ENCODE measurements at places on chromosomes 7 and 10.

GRCh38 chr7:38506004-38506403, 125.2 kb downstream of the AMPH start:
- no peak for DNase-seq

- no peak for DNase-seq
Observed at GRCh38 chr10:110498982-110499795, 1.5 kb downstream of the DUSP5 start.

GRCh38 chr7:101720324-101720723, 91.2 kb upstream of the MYL10 start:
- DNase-seq: no peak

GRCh38 chr10:102585026-102585425, 59.3 kb upstream of the TRIM8 start:
- no peak for DNase-seq

DNA sequence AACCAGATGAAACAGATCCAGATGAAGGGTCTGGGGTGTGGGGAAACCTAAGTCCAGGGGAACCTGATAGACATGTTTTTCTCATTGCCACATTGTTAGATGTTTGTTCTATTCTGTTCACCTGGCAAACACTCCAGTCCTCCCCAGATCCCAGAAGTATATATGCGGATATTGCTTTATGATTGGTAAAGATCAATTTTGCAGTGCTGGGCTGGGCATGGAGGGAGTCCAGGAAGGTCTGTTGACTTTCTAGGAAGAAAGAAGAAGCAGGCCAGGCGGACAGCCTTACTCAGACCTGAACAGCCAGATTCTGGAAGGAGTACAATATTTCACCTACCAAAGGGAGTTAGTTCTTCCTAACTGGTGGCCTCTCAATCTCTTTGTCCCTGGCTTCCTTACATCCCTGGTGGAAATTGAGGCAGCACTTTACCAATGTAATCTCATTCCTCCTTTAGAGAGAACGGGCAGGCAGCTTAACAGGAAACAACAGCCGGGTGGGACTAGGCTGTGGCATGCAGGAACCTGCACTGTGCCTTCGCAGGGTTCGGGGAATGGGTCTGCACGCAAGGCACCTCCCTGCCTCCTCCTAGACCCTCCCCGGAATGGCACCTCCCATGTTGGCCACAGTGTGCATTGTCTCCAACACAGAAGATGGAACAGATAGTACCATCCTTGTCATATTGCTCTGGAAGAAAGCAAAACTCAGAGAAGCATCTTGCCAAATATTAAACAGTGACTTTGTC, 930 bp downstream of the GIMAP6 start:
- DNase-seq: no peak

GRCh38 chr7:85021101-85021704, 165.7 kb downstream of the SEMA3D start:
- no peak for DNase-seq

- DNase-seq: no peak
Observed at GRCh38 chr7:140062118-140062527, 628 bp downstream of the PARP12 start.

GRCh38 chr10:65570143-65571010, 1355.5 kb upstream of the LRRTM3 start:
- no peak for DNase-seq

DNA sequence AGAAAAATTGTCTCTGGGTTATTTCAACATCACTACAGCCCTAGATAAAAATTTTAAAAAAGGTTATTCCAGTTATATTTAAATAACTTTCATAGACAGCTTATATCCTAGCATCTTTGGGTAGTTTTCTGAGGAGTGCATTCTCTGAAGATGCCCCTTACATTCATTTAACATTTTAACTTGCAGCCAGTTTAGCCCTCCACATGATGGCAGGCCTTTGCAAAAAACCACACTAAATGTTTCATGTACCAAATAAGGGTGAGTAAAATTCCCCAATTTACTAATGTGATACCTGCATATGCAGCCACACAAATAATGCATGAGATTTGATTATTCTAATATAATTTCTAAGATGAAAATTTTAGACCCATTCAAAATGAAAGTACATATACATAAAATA, 108.4 kb upstream of the ZWINT start:
- DNase-seq: no peak

- no peak for DNase-seq
Observed at GRCh38 chr10:94075506-94075905, 81.8 kb downstream of the PLCE1 start.

DNA sequence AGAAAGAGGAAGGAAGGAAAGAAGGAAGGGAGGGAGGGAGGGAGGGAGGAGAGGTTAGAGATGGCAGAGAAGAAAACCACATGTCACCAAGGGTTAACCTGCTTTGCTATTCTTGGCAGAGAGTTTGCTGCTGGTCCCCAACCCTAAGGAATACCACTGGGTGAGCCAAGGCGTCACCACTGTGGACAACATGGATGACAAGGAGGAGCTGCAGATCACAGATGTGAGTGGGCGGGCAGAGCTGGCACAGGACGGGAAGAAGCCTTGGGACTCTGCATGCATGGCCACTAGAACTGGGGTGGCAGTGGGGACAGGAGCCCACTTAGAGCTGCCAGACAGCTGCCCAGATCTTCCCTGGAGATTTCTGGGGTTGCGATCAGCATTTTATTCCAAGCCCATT, 17.2 kb upstream of the MYH16 start:
- DNase-seq: no peak

DNA sequence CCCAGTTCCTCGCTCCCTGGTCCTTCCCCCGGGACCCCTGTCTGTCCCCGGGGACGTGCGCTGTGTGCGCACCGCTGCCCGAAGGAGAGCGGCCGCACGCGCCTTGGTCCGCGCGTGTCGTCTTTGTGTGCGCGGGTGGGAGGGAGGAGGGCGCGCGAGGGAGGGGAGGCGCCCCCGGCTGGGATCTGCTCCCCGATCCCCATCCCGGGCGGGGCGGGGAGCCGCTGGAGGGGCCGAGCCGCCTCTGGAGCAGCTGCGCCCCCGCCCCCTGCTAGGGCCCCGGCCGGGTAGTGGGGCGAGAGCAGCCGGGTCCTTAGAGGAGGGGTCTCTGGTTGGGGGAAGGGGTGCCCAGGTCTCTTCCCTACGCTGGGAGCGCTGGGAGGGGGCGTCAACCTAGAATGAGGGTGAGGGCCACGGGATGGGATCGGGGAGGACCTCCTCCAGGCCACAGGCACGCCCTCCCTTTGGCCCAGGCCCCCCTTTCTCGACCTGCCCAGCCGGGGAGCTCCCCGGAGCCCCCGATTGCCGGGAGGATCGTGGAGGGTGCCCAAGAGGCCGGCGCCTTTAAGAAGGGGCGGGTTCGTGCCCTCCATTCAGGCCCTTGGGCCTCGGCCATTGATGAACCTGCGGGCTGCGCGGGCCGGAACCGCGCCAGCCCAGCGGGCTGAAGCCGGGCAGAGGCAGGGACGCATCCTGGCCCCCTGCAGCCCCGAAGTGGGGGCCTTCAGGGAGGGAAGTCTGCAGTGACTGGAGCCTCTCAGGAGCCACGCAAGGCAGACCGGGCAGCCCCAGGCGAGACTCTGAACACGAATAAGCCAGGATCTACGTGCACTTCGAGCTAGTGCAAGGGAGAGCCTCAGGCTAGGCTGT, 678 bp downstream of the SH2B2 start:
- DNase-seq: no peak

- no peak for DNase-seq
Observed at GRCh38 chr10:71408436-71409225, 11.9 kb downstream of the CDH23 start.

DNA sequence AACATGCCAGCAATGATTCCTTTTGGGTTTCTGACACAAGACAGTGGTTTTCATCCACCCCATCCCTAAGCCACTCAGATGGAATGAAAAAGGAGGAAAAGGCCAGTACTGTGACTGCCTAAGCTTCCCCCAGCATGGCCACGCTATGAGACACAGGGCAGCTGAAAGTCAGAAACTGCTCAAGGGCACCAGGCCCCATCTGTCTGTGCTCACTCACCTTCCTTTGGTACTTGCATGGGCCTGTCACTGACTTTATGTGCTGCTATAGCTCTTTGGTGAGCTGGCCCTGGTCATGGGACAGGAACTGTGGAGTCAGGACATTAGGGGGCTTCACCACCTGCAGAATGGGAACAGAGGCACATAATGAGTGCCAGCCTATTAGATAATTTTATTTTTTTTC, 21.2 kb upstream of the ACSM6 start:
- no peak for DNase-seq

GRCh38 chr10:80407812-80408241, 524 bp upstream of the PRXL2A start:
- DNase-seq: no peak

GRCh38 chr7:121761399-121761798, 111.6 kb upstream of the PTPRZ1 start:
- no peak for DNase-seq

DNA sequence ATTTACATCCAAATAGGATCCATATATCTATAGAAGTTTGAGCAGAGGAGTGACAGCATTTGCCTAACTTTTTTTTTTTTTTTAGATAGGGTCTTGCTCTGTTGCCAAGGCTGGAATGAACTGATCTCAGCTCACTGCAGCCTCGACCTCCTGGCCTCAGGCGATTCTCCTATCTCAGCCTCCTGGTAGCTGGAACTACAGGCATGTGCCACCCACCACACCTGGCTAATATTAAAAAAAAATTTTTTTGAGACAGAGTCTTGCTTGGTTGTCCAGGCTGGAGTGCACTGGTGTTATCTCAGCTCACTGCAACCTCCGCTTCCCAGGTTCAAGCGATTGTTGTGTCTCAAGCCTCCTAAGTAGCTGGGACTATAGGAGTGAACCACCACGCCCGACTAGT, 15.1 kb downstream of the PPIA start:
- DNase-seq: no peak

DNA sequence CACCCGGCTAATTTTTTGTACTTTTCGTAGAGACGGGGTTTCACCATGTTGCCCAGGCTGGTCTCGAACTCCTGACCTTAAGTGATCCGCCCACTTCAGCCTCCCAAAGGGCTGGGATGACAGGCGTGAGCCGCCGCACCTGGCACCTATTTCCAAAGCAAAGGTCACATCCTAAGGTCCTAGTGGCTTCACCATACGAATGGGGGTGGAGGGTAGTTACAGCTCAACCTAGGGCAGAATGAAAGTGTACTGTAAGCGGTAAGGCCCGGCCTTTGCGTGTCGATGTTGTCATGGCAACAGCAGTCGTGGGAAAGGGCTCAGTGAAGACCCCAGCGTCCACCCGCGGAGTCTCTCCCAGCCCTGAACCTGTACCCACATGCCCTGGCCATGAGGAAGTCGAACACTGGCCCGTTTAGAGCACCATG, 1.6 kb upstream of the COX19 start:
- no peak for DNase-seq

DNA sequence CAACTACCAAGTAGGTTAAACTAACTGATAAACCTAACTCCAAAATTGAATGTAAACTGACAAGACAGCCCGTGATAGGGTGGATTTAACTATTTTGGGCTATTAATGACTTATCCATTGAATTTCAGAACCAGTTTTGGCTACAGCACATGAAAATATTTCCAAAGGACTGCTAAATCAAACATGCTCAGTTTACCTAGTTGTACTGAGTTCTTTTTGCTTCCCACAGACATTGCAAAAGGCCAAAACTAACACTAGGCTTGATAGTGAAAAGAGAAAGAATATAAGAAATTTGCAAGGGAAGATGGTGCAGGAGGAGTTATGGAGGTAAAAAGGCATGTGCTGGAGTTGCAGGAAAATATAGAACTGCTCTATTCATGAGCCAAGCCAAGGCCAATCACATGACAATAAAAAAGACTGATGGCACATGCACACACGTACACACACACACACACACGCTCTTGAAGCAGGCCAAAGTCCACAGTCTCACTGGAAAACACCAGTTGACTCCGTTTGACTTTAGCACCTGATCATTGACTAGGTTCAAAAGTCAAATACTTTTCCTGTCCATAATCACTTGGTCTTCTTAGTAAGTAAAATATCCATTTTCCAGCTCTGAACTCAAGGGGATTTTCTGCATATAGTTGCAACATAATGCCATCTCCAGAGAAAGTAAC, 76.0 kb upstream of the AGBL3 start:
- no peak for DNase-seq

Measured in SIG-M5 (cell line).